ENCODE measurements at places on chromosomes 5 and 9. TPM values are rescaled to one million over a fixed set of nuclear protein-coding genes. Genes with fewer than 3 reads are reported as not detected.

The PCDHB13 gene
- total RNA-seq, result 2.7 TPM

The PCDHB11 gene
- total RNA-seq, result 0.26 TPM

The TRMO gene
- 41.1 TPM for total RNA-seq

The PCDHAC2 gene
- not detected for total RNA-seq

The PTPN3 gene
- 15.3 TPM for total RNA-seq

The PCDHA11 gene
- 0.11 TPM for total RNA-seq

The SERF1B gene
- 24.0 TPM for total RNA-seq

The NR5A1 gene
- not detected for total RNA-seq

The CCNO gene
- 1.6 TPM for total RNA-seq

The SPINK13 gene
- not detected for total RNA-seq

The HACD4 gene
- total RNA-seq, result 3.8 TPM

The CD72 gene
- total RNA-seq, result not detected

The FOXD4L4 gene
- not detected for total RNA-seq

The OR13C4 gene
- total RNA-seq, result not detected

The TMEM232 gene
- 3.1 TPM for total RNA-seq

DNA sequence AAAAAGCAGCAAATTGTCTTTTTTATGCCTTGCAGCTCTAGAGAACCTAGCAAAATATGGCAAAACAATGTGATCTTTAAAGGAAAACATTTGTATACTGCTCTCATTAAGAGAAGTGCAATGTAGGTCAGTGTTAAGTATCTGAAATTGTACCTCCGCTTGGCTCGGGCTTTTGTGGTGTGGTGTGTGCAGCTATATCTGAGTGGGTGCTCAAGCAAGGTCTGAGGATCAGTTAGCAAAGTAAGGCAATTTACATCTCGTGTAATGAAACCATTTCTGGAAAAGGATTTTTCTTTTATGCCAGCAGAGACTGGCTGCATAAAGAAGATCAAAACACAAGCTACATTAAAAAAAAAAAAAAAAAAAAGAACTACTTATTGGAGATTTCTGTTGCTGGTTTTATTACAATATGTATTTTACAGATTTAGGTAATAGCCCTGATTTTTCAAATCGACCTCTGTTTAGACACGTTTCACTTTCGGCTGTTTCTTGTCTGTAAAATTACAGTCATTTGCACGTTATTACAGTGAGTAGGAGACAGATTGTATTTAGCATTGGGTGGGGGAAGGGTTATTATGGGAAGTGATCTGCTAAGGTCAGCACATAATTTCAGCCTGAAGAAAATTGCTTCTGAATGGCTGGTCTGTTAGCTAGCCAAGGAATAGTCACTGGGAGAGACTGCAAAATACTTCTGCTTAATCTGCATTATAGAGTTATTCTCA is 7.9 kb upstream of the ZNF608 start:
- no peak for DNase-seq

GRCh38 chr9:120579139-120580050 is 572 bp downstream of the CDK5RAP2 start:
- no peak for DNase-seq

DNA sequence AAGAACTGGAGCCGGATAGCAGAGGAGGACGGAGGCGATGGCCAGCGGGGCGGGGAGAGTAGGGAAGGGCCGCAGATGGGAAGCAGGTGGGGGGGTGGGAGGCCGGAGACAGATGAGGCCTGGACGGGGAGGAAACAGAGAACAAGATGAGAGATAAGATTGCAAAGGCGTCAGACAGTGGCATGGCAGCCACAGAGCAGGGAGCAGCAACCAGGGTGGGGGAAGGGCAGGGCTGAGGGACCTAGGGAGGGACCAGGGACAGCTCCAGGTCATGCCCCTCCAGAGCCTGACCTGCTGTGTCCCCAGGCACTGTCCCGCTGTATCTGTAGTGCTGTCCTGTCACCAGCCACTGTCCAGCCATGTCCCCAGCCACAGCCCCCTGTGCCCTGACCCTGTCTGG is 49.6 kb upstream of the LMX1B start:
- DNase-seq, result no peak

GRCh38 chr9:6896562-6896961 is 138.8 kb downstream of the KDM4C start:
- no peak for DNase-seq

DNA sequence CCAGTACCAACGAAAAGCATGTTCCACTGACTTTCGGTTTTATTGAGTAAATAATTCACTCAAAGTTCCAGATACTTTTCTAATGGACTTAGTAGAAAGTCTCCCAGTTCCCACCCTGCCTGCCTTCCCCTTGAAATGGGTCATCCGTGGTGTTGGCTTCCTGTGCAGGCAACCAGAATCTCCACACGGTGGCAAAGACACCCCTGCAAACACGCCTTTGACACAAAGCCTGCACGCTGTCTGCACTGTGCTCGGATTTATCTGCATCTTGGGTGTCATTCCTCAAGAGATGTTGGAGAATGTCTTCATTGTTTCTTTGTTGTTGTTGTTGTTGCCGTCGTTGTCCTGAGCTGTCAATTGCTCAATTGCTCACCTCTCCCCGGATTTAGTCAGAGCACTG is 150.0 kb upstream of the IRX2 start:
- DNase-seq, result no peak

GRCh38 chr9:90801241-90801972 is at the start of gene SYK:
SYK (plus strand) TSS chr9:90801819; CDS start chr9:90843899, 42,080 bp downstream.
- no peak for DNase-seq

- no peak for DNase-seq
Measured at GRCh38 chr9:108643731-108644510, 211.9 kb downstream of the ACTL7B start.

DNA sequence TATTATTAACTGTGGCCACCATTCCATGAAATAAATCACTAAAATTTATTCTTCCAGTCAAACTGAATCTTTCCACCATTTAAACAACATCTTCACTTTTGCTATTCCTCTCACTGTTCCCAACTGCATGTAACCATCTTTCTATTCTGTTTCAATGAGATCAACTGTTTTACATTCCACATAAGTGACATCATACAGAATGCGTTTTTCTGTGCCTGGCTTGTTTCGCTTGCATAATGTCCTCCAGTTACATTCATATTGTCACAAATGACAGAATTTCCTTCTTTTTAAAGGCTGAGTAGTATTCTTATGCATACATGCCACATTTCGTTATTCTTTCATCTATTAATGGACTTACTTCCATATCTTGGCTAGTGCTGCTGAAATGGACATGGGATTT is 738.2 kb downstream of the SEMA5A start:
- no peak for DNase-seq

- no peak for DNase-seq
Measured at GRCh38 chr5:33300209-33300742, 140.5 kb upstream of the TARS1 start.

- no peak for DNase-seq
Measured at GRCh38 chr9:128787659-128788058, 606 bp downstream of the TBC1D13 start.

GRCh38 chr9:125851979-125852378 is 104.8 kb downstream of the PBX3 start:
- no peak for DNase-seq

GRCh38 chr5:154286557-154286956 is 96.0 kb downstream of the GALNT10 start:
- no peak for DNase-seq

GRCh38 chr5:20105915-20106314 is 117.9 kb upstream of the CDH18 start:
- no peak for DNase-seq

DNA sequence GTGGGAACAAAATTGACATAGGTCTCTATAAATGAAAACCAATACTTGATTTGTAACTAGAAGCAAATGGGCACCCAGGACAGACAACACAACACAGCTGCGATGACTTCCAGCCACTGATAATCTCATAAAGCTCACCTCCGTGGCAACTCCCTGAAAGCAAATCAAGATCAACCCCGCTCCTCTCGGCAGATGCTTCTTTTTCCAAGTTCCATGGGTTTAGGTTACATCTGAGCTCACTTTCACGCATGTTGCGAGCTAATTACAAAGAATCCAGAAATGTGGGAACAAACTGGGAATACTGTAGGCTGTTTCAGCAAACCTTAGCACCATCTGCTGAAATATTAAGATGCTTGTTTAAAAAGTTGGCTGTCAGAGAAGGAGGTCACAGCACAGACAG is 153.9 kb downstream of the ELAVL2 start:
- DNase-seq, result no peak
